ENCODE measurements at places on chromosomes 3 and 15. TPM values are rescaled to one million over a fixed set of nuclear protein-coding genes. Genes with fewer than 3 reads are reported as not detected.

Gene A4GNT
- not detected for total RNA-seq

Gene HEG1
- total RNA-seq = 64.8 TPM

Gene CSPG4
- 39.1 TPM for total RNA-seq

Gene CLCN2
- total RNA-seq = 0.77 TPM

Gene DENND6A
- total RNA-seq = 57.9 TPM

Gene MESP1
- total RNA-seq = 1.0 TPM

Gene ZMYND10
- total RNA-seq = 1.8 TPM

Gene HEMK1
- total RNA-seq = 20.8 TPM

Gene CFAP91
- total RNA-seq = 26.1 TPM

Gene DAPK2
- 0.88 TPM for total RNA-seq

DNA sequence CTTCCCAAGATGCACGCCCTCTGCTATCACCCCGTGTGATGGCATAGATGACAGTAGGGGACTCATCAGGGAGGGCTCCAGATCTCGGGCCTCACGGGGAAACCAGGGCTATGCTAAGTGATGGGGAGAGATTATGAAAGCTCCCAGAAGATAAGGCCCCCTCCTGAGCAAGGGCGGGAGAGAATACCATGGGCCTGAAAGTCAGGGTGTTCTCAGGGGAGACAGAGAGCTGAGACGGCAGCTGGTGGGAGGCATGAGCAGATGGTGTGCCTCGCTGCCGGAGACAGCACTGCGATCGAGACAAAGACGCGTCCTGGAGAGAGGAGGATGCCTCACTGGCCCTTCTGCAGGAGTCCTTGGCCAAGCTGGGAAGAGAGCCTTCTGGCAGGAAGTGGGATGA is 106.5 kb upstream of the ADPGK start:
- no peak for DNase-seq

GRCh38 chr15:73539212-73540128 is 93.7 kb downstream of the NPTN start:
- no peak for DNase-seq

GRCh38 chr15:63860155-63860554 is 26.4 kb upstream of the HERC1 start:
- no peak for DNase-seq

GRCh38 chr3:132268956-132269355 is 48.3 kb upstream of the ACP3 start:
- no peak for DNase-seq

DNA sequence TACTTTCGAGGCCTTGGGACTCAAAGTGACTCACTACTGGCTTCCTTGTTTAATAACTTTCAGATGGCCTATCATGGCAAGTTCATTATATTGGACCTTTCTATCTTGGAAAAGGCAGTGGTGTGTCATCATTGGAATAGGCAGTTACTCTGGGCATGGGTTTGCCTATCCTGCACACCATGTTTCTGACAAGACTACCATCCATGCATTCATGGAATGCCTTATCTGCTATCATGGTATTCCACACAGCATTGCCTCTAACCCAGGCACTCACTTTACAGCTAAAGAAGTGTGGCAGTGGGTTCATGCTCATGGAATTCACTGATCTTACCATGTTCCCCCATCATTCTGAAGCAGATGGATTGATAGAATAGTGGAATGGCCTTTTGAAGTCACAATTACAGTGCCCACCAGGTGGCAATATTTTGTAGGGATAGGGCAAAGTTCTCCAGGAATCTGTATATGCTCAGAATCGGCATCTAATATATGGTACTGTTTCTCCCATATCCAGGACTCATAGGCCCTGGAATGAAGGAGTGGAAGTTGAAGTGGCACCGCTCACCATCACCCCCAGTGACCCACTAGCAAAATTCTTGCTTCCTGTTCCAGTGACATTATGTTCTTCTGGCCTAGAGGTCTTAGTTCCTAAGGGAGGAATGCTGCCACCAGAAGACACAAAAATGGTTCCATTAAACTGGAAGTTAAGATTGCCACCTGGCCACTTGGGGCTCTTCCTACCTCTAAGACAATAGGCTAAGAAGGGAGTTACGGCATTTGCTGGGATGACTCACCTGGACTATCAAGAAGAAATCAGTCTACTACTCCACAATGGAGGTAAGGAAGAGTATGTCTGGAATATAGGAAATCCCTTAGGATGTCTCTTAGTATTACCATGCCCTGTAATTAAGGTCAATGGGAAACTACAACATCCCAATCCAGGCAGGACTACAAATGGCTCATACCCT is 1161.4 kb downstream of the SI start:
- no peak for DNase-seq

DNA sequence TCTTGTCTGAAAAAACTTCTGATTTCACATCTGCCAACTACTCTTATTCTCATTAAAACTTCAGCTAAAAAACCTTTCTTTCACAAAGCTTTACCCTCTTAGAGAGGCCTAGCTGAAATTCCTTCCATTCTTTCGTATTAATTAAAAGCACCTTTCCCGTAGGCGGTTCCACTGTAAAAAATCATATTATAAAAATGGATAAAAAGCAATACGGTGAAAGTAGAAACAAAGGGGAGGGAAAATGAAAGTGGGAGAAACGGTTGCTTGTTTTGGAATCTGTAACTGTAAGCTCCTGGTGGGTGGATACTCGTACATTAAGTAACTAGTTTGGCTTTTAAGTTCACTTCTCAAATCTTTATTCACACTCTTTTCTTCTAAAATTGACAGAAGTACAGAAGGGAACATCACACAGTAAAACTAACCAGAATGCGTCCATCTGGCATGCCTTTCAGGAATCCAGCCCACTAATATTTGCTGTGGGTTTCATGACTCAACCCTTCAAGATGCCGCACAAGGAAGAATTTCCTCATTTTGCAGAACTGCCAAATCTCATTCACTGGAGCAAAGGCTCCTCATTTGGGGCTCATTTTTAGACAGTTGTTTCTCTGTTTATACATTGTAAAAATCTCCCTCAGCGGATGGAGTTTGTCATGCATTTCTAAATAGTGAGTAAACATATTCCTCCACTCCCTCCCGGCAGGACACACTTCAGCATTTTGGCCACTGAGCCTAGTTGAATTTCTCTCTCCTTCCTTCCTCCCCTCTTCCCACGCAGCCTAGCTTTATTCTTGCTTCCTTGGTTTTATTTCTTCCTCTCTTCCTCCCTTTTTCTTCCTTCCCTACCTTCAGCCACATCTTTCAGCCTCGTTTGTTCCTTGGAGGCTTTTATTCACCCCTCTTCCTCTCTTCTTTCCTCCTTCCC is 419.5 kb upstream of the NAALADL2 start:
- peak; percentile 35 for DNase-seq

DNA sequence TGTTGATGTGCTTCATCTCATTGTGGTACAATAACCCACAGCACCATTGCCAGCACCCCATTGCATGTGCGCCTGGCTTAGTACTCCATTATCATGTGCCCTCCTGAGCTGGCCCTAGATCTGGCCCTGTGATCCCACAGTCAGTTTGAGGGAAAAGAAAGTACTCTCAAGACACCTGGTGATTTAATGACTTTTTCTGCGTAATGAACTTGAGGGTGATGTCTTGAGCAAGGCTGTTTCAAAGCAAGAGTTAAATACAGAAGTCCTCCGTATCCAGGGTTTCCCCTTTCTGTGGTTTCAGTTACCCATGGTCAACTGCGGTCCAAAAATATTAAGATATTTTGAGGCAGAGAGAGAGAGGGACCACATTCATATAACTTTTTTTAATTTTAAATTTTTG is 16.3 kb downstream of the C3orf20 start:
- DNase-seq = no peak

GRCh38 chr3:178203650-178204049 is 332.6 kb upstream of the KCNMB2 start:
- DNase-seq = no peak

DNA sequence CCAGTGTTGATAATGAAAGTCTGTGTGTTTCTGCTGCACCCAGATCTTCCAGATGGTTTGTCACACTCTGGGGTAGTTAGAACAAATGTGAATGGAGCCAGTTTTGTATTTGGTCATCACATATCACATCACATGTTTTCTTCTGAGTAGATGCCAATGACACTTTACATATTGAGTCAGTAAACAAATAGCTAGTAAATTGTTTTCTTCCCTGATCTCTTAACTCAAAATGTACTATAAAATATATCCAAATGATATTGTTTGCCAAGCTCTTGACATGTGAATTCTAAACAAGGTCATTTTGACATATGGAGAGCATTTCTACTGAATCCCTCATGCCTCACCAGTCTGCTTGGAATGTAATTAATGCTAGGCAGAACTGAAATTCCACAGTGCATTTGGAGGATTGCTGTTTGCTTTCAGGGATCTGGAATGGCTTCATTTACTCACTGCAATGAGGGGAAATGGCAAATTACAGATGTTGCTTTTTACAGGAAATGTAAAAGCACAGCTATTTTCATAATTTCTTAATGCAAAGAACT is 45.0 kb downstream of the PDHB start:
- DNase-seq = no peak

- no peak for DNase-seq
Observed at GRCh38 chr3:50612234-50612882, 784 bp upstream of the CISH start.

- DNase-seq = no peak
Observed at GRCh38 chr3:108388136-108389132, 92.1 kb downstream of the HHLA2 start.

- no peak for DNase-seq
Observed at GRCh38 chr3:48294611-48295263, 38.7 kb downstream of the SPINK8 start.

- no peak for DNase-seq
Observed at GRCh38 chr3:112908252-112908651, 61.6 kb upstream of the CD200R1L start.

GRCh38 chr3:97817965-97818364 is 3.8 kb upstream of the CRYBG3 start:
- no peak for DNase-seq

- DNase-seq = no peak
Observed at GRCh38 chr15:94125156-94125555, 106.2 kb upstream of the MCTP2 start.

GRCh38 chr15:73328981-73329380 is 39.8 kb downstream of the HCN4 start:
- DNase-seq = no peak

GRCh38 chr15:30990036-30990435 is 1.4 kb downstream of the MTMR10 start:
- DNase-seq = no peak

DNA sequence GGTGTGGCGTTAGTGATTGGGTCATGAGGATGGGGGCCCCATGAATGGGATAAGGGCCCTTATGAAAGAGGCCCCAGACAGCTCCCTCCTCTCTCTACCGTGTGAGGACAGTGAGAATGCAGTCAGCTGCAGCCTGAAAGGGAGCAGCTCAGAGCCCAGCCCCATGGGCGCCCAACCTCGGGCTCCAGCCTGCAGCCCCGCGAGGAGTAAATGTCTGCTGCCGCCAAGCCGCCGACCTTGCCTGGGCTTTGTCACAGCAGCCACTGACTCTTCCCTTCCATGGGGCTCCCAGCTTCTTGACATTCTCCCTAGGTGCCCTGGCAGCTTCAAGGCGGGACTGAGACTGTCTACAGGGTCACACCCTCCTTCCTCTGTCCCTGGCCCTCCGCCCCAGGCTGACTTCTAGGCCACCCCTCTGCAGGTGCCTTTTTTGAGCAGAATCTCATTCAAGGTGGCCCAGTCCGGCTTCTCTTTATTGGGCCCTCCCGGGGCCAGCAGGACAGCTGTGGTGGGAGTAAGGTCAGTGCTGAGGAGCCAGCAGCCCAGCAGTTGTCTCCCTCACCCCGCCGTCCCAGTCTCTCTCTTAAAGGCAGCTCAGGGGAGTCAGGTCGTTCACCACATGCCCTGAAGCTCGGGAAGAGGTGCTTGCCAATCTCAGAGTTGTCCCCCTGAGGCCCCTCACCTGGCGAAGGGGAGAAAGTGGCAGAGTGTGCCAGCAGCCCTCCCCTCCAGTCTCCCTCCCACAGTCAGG is 18.7 kb upstream of the PRR20G start:
- DNase-seq = no peak

DNA sequence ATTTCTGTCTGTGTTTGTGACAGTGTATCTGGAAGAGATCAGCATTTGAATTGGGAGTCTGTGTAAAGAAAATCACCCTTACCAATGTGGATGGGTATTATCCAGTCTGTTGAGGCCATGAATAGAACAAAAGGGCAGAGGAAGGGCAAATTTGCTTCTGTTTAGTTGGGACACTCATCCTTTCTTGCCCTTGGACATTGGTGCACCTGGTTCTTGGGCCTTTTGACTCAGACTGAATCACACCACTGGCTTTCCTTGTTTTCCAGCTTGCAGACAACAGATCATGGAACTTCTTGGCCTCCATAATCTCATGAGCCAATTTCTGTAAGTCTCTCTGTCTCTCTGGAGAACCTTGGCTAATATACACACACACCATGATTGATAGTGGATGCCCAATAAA is 164.4 kb upstream of the SGO1 start:
- no peak for DNase-seq

Data from uterus (tissue), 4 donors.